ENCODE measurements at places on chromosomes 16 and 17.

GRCh38 chr17:2058586-2059546 lies 4.0 kb downstream of the HIC1 start:
- DNase-seq, result peak; percentile 76

DNA sequence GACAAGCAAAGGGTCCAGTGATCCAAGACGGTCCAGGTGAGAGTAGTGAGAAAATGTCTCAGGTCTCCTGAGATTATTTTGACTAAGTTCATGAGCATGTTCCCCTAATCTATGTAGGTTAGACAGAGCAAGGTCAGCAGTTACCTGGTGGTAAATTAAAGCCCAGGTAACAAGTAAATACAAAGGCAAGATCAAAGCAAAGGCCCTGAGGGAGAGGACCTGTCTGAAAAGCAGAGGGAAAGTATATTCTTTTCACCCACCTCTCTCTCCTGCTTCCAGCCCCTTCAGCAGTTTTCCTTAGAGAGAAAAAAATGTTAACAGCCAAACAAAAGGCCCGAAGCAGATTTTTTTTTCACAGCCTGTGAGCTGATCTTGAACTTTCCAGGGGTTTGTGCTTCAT lies 302.7 kb downstream of the MAP2K6 start:
- DNase-seq, result no peak

DNA sequence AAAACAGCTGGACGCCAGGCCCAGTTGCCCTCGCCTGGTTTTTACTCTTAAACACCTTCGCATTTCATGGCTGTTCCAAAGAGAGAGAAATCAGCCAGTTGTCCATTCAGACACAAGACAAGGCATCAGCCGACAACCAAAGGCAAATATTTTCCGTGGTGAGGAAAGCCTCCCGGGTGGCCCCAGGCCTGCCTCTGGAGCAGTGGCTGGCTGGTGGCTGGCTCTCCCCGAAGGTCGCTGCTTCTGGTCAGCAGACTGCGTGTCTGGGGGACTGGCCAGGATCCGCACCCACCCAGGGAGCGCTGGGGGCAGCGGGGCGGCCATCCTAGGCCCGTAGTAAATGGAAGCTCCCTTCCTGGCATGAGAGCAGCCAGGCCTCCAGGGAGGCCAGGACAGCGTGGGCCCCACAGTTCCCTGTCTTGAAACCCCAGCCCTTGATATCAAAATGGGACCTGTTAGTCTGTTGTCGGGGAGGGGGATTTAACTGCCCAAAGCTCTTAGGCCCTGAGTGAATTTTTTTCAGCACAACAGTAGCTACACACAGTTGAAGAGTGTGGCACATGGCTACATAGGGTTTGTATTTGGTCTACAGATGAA lies 57.7 kb downstream of the SREBF1 start:
- no peak for DNase-seq

DNA sequence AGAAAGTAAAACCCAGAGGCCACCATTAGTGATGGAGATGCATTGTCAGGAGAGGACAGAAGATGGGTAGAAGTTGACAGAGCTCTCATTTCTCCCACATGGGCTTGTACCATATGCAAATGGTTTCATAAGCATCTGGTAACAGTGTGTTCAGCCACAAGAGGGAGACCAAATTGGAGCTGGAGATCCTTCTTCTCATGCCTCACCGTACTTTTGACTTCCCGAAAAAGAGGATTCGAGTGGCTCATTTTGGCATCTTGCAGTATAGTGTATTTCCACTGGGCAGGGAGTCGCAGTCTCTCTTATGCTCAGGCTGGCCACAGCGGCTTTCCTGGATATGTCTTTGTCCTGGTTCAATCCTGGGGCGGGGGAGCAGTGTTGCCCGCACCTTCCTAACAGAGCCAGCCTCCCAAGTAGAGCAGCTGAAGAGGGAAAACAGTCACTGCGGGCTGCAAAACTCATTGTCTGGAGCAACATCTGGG lies 23.8 kb downstream of the TBC1D3B start:
- peak; percentile 64 for DNase-seq

- DNase-seq, result peak; percentile 38
Observed at GRCh38 chr17:75864448-75864871, 9.3 kb upstream of the WBP2 start.

DNA sequence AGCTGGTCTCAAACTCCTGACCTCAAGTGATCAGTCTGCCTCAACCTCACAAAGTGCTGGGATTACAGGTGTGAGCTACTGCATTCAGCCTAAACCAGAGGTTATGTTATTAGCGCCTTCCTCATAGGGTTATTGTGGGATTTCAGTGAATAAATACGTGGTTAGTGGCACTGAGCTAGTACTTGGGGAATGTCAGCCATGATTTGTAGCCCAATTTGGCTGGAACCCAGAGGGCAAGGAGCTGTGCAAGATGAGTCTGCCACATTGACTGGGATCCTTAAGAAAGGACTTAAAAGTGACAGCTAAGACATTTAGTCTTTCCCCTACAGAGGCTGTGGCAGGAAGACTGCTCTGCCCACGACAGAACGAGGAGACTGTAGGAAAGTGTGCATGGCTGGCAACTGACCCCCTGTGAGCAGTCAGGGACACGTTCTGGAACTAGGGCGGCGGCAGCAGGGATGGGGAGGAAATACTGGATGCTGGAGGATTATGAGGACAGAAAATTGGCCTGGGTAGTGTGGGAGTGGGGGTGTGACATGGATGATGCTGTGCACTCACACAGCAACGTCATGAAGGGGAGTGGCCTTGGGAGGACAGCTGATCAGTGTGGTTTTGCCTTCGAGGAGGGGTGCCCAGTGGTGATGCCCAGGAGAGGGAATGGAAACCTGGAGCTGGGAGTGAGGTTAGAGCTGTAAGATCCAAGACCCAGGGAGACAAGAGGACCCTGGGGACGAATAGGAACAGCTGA lies 14.6 kb downstream of the ATP5PD start:
- DNase-seq, result peak; percentile 86

GRCh38 chr16:82241469-82242052 lies 71.5 kb upstream of the MPHOSPH6 start:
- no peak for DNase-seq

DNA sequence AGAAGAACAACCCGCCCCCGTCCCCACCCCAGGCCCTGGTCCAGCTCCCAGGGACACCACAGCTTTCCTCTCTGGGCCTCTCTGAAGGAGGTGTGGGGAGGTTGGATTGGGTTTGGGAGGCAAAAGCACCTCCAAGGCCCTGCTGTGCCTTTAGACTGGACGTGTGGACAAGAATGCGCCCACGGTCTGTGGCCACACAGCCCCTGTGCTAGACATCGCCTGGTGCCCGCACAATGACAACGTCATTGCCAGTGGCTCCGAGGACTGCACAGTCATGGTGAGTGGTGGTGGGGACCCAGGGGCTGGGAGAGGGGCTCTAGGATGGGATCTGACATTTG lies 3.0 kb downstream of the CORO1A start:
- no peak for DNase-seq

- no peak for DNase-seq
Observed at GRCh38 chr17:82149401-82150099, 51.5 kb upstream of the FASN start.

DNA sequence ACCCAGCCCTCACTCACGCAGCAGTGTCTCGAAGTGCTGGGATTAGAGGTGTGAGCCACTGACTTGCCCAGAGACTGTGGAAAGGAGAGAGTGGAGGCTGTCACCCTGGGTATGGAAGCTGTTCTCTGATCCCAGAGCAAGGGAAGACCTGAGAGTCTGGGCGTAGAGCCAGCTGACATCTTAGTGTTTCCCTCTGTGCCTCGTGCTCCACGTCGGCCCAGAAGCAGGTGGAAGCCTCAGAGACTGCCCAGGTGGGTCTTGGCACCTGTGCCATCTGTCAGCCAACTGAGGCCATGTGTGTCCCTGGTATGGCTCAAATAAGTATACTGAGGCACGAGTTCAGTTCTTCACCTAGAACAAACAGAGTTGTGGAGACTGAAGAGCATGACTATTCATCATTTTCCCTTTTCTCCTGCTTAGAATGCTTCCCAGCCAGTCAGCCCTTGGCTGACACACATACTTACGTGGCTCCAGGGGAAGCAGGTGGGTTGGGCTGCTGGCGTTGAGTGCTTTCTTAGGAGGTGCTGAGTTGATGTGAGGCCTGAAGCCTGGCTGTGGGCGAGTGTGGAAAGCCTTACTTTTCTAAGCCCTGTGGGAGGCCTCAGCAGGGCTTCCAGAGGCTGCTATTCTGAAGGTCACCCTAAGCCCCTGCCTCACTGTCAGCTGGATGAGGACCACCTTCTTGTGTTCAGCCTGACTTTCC lies 8.1 kb downstream of the CTRL start:
- no peak for DNase-seq

DNA sequence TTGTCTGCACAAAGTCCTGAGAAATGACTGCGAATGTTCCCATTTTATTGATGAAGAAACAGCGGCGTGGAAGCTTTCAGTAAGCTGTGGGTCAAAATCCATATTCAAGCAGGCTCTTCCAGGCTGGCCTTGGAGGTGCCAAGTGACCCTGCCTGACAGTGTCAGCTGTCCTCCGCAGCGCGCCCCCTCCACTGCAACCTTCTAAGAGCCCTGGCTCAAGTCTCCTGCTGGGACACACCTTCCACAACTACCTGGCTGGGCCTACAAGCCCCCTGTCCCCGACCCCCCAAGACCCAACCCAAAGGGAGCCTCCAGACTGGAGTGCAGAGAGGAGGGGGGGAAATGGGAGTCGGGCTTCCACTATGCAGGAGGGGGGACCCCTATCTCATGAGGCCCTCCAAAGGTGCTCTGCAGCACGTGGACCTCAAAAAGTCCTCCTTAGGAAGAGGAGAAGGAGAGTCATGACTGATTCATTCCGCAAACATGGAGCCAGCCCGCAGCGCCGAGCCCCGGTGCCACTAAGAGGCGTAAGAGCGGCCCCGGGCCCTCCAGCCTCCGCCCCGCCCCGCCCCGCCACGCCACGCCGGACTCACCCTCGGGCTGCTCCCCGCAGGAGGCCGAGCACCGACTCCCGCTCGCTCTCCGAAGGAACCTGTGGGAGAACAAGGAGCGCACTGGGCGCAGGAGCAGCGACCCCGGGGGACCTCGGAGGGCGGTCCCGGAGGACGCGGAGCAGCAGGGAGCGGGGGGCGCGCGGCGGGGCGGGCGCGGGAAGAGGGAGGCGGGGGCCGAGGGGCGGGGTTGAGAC lies 574 bp downstream of the MPP3 start:
- peak; percentile 11 for DNase-seq

GRCh38 chr17:7915611-7916384 lies at the start of gene RNF227:
Gene RNF227 (minus strand): TSS chr17:7916289. CDS start chr17:7916195, 94 bp downstream.
- DNase-seq, result peak; percentile 79

DNA sequence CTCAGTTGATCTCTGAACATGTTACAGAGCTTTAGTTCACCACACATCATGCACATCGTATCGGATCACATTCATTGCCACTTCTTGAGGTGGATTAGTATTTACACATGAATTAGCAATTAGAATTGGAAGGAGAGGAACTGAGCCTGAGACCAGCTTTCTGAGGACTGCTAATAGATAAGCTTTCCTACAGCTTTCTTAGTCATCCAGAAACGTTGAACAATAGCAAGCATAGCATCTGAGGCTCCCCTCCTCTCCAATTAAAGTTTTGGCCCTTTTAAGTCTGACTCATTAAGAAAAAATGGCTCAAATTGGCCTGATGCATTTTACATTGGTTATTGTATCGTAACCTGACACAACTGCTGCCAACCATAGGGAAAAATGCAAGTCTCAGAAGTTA lies 1130.4 kb downstream of the CDH8 start:
- no peak for DNase-seq

DNA sequence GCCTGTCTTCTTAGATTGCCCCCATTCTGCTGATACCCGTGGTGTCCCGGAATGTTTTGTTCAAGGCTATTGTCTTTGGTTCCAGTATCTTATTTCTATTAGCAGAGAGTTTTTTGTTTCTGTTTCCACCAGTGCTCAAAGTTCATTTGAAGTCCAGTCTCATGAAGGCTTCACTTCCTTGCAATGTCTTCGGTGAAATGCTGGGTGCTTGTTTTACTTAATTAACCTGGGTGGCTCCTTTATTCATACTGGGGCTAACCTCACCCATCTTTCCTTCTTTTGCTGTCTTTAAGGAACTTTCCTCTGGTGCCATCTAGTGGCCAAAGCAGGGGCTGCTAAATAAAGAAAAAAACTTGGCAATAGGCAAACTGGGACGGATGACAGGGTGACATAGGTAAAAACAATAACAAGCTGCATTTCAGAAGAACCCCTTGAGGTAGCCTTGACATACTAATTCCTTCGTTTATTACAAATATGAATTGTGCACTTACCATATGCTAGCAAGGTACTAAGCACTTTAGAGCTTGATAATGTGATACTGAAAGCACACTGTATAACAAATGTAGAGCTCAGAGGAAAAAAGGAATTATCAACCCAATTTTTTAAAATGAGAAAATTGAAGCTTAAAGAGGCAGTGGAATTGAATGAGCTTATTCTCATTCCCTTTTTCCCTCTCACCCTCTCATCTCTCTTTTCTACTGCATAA lies 2.8 kb upstream of the SMIM36 start:
- DNase-seq, result peak; percentile 70

GRCh38 chr17:42517516-42517915 lies 18.5 kb upstream of the NAGLU start:
- DNase-seq, result peak; percentile 86

DNA sequence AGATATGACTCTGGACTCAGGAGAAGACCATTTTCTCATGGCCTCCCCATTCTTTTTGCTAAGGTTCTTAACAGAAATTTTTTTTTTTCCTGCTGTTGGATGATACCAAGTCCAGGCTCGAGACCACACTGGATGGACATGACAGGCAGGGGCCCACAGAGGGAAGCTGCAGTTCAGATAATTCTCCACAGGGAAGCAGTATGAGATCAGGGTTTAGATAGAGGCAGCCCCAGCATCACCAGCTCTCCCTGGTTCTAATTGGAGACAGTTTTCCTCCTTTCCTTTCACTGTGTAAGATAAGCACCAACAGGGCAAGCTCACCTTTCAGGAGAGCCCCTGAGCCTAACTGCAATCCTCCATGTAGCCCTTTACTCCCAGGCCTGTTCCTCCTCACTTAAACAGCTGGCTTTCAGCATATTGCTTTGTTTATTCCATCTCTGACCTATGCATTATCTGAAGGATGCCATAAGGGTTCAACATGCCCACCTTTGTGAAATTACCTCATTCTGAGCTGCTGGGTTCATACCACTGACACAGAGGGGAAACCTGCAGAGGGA lies 108.1 kb downstream of the SNX11 start:
- DNase-seq, result peak; percentile 42
